ENCODE measurements at places on chromosomes 5 and 9. TPM values are rescaled to one million over a fixed set of nuclear protein-coding genes. Genes with fewer than 3 reads are reported as not detected.
A peak's percentile ranks its signal among the peaks of the same experiment; 100 is the strongest.

Gene SLC34A3
- 0.13 TPM for total RNA-seq

Gene PNPLA7
- 1.3 TPM for total RNA-seq

Gene GFPT2
- total RNA-seq, result 136 TPM

Gene RICTOR
- 22.4 TPM for total RNA-seq

Gene RGP1
- total RNA-seq, result 30.0 TPM

Gene MYOZ3
- total RNA-seq, result 11.6 TPM

Gene IDNK
- total RNA-seq, result 0.69 TPM

Gene RARS1
- 98.8 TPM for total RNA-seq

Gene TRIM7
- 1.4 TPM for total RNA-seq

- DNase-seq, result no peak
Observed at GRCh38 chr9:70160686-70161600, 97.8 kb upstream of the SMC5 start.

DNA sequence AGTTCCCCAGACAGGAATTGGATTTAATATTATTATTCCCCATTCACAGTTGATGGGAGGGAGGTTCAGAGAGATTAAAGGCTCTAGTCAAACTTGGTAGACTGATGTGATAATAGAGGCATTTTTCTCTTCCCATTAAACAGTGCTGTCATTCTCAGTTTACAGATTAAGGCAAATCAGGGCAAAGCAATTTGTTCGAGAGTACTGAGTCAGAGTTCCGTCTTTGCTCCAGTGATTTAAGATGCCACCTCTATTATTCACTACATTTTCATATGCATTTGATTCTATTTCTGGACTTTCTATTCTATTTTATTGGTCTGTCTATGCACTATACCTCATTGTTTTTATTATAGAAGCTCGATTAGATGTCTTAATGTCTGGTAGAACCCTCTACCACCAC is 201.0 kb upstream of the RAI14 start:
- no peak for DNase-seq

DNA sequence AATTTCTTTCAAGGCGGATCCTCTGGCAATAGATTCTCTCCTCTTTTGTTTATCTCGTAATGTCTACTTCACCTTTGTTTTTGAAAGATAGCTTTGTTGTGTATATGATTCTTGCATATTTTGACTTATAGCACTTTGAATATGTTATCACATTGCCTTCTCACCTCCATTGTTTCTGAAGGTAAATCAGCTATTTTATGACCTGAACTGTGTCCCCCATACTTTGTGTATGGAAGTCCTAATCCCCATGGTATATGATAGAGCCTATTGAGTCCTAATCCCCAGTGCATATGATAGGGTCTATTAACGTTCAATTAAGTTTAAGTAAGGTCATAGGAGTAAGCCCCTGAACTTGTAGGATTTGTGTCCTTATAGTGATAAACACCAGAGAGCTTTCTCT is 910.2 kb upstream of the NUDT12 start:
- DNase-seq, result no peak

DNA sequence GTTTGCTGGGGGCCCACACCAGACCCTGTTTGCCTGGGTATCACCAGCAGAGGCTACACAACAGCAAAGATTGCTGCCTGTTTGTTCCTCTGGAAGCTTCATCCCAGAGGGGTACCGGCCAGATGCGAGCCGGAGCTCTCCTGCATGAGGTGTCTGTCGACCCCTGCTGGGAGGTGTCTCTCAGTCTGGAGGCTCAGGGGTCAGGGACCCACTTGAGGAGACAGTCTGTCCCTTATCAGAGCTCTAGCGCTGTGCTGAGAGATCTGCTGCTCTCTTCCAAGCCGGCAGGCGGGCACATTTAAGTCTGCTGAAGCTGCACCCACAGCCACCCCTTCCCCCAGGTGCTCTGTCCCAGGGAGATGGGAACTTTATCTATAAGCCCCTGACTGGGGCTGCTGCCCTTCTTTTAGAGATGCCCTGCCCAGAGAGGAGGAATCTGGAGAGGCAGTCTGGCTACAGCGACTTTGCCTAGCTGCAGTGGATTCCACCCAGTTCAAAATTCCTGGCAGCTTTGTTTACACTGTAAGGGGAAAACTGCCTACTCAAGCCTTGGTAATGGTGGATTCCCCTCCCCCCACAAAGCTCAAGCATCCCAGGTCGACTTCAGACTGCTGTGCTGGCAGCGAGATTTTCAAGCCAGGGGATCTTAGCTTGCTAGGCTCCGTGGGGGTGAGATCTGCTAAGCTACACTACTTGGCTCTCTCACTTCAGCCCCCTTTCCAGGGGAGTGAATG is 206.0 kb upstream of the TLX3 start:
- peak; percentile 27 for DNase-seq

DNA sequence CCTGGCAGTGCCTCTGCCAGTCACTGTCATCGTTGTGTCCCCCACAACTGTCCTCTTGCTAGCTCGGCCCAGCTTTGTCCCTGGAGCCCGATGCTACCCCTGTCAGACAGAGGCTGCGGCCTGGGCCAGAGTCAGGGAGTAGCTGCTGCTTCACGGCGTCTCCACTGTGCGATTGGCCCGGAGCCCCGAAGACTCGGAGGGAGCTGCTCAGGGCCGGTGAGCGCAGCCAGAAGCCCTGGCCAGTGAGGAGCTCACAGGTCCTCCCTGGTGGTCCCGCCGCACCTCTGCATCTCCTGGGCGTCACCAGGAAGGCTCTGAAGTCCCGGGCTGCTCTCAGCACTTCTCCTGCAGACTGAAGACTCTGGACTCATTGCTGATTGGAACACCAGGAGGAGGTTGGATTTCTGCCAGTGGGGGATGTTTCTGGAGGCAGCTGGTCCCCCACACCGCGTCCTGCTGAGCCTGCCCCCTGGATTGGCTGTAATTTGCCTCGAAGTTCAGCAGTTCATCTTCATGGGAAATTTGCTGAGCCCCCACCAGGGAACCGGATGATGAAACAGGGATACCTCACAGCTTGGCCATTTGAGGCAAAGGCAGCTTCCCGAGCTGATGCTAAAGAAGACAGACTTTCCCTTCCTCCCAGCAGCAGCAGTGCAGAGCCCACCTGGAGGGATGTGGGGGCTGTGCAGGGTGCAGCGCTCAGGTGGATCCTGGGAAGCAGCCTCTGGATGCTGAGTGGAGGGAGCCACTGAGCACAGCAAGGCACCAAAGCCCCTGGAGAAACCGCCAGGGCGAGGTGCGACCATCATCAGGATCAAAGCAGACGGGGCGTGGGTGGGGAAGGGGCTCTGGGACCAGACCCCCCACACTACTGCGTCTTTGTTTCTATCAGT is 45.6 kb downstream of the USP20 start:
- no peak for DNase-seq

DNA sequence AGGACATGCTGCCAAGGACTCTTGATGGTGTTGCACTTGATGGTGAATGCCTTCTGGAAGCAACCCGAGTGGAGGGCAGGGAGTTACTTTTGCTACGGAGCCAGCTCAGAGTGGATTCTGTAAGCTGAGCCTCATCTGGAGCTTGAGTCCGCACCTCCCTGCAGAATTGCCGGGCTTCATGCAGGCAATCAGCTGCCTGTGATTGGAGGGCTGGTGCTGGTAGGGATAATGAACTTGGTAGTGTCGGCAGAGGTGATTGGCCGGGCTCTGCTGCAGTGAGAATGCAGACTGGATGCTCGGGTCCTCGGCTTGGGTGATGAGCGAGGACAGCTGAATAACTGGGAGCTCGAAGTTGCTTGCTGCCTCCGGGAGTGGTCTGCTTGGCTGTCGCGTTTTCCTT is 23.1 kb downstream of the SLC25A25 start:
- DNase-seq, result peak; percentile 81

- DNase-seq, result no peak
Observed at GRCh38 chr9:105416840-105417239, 31.0 kb upstream of the FSD1L start.

DNA sequence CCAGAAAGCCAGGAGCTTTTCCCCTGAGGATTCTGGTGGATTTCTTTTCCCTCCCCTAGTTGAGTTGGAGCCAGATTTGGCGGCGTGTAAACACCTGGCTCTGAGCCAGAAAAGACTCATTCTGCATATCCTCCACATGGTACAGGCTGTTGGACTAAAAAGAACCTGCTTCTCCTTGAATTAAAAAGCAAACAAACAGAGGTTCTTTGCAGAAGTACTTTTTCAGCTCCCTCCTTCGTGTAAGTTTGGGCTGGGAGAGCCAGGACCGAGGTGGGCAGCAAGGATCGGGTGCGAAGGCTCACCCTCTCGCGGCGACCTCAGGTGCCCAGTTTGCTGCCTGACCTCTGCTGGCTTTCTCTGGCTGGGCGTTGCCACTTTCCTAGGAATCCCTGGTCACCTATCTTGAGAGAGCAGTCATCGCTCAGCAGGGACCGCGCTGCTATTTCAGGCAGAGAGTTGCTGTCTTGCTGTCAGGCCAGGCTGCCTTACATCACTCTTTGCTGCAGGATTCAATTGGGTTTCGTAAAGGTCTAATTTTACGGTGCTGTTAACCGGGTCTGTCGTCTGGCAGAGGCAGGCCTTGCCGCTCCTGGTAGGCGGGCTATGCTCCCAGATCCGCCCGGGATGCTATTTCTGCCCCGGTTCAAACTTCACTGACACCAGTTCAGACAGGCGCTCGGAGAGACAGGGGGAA is 3.2 kb downstream of the PAPPA start:
- DNase-seq, result peak; percentile 56

- no peak for DNase-seq
Observed at GRCh38 chr9:91776409-91777291, 173.4 kb downstream of the ROR2 start.

- no peak for DNase-seq
Observed at GRCh38 chr5:147555176-147555575, 45.3 kb upstream of the DPYSL3 start.

GRCh38 chr5:81393783-81394718 is at the start of gene ACOT12:
Gene ACOT12 (minus strand): TSS chr5:81394134. CDS start chr5:81394114, 20 bp downstream.
- peak; percentile 59 for DNase-seq

GRCh38 chr9:81776390-81776789 is 87.0 kb upstream of the TLE1 start:
- no peak for DNase-seq
